Neural progenitor cell (in vitro differentiated cells): ENCODE measurements at places on chromosomes 12 and 14.

DNA sequence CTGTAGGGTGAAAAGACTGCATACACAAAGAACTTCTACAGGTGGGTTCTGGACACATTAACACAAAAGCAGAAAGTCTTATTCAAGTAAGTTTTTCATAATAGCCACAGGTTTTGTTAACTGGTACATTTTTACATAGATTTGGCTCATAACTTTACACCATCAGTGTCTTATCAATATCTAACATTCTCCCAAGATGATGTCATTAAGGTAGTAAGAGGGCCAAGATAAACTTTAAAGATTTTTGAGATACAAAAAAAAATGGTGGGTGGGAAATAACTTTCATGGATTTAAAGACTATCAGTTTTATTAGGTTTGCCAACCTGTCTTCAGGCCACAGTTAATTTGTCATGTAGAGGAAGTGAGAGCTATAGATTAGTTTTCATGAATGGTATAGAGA is 1.7 kb downstream of the SUPT16H start:
- DNase-seq = no peak

GRCh38 chr12:12249216-12250050 is 17.4 kb downstream of the LRP6 start:
- DNase-seq = no peak

DNA sequence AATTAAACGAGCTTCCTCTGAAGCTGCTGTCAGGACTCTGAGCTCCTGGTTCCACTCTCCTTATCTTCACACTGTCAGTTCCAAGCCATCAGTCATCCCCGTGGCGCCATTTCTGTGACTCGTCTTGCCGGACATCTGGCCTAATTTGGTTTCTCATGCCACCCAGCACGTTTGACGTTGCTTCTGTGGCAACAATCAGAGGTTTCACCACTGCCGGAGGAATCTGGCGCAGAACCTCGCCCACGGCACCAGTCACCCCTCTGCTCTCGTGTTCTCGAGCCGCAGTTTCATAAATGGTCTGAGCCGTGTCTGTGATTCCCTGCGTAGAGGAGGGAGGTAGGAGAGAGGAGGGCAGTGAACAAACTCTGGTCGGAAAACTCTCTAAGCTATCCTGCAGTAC is 29.7 kb downstream of the BDKRB1 start:
- no peak for DNase-seq

DNA sequence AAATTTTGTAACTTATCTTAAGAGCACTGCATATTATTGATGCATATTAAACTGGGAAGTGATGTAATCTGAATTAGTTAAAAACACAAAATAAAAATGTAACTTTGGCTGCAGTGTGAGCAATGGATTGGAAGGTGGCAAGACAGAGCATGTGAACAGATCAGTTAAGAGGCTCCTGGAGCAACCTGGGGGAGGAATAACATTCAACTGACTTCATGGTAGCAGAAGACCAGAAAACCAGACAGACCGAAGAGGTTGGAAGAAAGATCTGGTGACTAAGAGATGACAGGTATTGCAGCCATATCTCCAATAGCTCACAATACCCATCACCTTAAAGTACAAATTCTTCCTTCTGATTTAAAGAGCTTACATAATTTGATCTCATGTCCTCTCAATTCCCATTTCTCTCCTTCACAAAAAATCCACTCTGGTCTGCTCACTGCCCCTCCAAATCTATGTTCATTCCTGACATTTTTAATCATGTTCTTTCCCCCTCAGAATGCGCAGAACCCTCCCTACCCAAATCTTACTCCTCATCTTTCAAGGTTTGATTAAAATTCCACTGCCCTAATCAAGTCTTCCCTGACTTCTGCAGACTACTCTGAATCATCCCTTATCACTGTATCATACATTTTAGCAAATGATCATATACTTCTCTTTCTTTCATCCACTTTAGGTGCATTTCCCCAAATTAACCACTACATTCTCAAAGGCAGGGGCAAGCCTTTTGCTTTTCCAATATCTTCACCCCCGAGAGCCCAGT is 51.5 kb downstream of the DUSP16 start:
- DNase-seq = no peak

GRCh38 chr14:23006188-23006534 is 3.8 kb downstream of the C14orf93 start:
- DNase-seq = no peak

GRCh38 chr12:1469070-1469469 is 125.3 kb downstream of the FBXL14 start:
- DNase-seq = no peak

GRCh38 chr14:105093038-105093430 is 27.8 kb upstream of the GPR132 start:
- peak; percentile 67 for DNase-seq

DNA sequence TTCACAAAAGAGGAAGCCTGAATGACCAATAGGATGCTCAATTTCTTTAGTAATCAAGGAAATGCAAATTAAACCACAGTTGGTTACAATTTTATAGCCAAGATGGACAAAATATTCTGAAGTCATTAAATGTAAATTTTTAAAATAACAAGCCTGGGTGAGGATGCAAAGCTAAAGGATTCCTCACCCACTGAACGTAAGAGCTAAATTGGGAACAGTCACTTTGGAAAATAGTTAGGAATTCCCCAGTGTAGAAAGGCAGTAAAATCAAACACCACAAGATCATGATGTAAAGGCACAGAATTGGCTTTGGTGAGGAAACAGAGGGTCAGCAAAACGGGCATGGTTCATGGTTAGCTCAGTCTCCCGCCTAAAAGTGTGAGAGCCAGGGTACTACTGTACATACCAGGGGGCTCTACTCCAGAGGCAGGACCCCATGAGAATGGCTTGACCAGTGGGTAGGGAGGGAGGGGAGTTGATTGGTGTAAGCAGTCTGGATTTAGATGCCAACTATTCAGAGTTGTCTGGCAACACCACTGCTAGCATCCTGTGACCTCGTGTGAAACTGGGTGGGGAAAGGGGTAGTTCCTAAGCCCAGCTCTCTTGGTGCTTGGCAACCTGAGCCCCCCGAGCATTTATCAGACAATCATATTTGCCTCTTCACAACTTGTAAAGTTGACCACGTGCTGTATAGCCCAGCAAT is 213.4 kb upstream of the EGLN3 start:
- no peak for DNase-seq

DNA sequence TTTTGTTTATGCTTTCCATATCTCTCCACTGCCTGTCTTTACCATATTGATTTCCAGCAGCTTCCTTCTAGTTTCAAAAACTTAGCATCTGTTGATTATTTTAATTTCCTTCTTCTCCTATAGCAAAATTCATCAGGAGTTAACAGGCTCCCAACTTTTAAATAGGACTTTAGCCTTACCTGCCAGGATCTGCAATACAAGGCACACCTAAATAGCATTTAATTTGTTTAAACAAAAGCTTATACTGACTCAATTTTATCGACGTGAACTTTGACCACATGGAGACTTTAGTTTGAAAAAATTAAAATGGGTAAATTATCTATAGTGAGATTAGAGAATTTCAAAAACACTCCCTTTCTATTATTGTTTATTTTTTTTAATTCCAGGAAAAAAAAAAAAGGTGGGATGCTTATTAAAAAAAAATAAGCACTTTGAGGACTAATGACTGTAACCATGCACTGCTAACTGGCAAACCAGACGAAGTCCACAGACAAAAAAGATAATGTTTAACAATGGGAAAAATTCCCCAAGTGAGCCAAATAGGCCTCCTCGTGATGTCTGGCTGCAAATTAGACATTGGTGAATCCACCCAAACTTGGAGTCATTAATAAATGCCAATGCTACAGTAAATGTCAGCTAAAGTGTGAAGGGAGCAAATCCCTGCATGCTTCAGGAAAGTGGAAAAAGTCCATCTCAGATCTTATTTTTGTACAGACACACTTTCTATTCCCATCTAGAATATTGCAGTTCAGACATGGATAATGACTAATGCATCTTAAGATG is 40.7 kb downstream of the RMST start:
- DNase-seq = no peak
